ENCODE measurements at places on chromosomes 13 and 19.

DNA sequence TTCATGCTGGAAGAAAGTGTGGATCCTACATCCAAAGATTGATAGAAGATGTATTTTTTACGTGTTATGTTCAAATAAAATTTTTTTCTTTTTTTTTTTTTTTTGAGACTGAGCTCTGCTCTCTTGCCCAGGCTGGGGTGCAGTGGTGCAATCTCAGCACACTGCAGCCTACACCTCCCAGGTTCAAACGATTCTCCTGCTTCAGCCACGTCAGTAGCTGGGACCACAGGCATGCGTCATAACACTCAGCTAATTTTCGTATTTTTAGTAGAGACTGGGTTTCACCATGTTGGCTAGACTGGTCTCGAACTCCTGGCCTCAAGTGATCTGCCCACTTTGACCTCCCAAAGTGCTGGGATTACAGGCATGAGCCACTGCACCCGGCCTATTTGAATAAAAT, 65.7 kb downstream of the KLF12 start:
- peak; percentile 29 for DNase-seq

GRCh38 chr13:35165205-35165604, 223.1 kb downstream of the NBEA start:
- no peak for DNase-seq

GRCh38 chr19:39412867-39413271, 400 bp downstream of the PLEKHG2 start:
- DNase-seq = no peak

DNA sequence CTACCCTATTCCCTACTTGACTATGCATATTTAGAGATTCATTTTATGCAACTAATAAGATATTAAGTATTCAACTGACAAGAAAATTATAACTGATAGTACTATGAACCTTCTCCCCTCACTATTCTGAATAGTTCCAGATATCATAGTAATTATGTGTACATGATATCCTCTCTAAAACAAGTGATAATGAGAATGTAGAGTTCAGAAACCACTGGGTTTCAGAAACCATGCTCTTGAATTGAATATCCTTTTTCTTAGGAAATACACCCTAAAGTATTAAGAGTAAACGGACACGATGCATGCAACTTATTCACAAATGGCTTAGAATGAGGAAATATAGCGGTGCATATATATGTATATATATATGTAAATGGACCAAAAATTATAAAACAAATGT, 160.9 kb downstream of the TBC1D4 start:
- DNase-seq = no peak

- no peak for DNase-seq
Measured at GRCh38 chr13:20405691-20406090, 120.0 kb downstream of the CRYL1 start.

DNA sequence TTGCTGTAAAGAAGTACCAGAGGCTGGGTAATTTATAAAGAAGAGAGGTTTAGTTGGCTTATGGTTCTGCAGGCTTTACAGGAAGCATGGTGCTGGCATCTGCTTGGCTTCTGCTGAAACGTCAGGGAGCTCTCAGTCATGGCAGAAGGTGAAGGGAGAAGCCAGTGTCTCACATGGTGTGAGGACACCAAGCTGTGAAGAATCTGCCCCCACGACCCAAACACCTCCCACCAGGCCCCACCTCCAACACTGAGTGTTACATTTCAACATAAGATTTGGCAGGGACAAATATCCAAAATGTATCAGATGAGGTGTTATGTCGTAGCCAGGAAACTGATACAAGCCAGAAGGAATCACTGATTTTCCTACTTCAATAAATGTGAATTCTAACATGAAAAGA, 136.5 kb downstream of the CYSLTR2 start:
- no peak for DNase-seq

DNA sequence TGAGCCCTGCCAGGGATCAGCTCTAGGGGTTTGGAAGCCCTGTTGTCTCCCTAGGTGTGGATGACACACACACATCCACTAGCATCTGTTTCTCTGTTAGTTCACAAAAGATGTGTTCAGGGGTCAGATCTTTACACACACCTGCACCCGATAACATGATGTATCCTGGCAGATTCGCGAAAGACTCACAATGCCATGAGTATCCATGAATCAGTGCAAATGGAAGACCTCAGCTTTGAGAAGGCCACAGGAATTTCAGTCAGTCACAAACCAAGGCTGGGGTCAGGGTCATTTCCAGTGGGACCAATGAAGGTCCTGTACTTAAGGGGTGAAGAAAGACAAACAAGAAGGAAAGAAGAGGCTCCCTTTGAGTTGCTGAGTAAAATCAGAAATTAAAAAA, 898.2 kb downstream of the UQCRFS1 start:
- no peak for DNase-seq

DNA sequence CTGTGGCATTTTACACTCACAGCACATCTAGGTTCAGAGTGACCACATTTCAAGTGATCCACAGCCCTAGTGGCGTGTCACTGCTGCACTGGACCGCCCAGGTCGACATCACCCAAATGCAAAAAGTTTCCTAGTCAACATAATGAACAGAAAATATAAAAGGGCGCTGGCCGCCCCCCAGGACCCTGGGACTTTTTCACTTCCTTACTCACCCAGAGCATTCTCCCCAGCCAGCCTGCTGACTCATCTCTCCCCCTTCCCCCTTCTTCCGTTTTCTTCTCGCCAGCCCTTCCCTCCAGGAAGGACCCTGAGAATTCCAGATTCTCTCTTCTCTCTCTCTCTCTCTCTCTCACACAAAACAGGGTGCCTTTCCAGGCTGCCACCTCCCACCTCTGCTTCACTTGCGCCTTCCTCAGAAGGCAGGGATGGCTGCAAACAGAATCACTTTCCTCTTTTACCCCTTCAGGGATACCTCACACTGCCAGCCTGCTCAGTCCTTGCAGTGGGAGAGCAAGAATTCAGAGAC, 21.0 kb upstream of the GRWD1 start:
- DNase-seq = no peak

- no peak for DNase-seq
Measured at GRCh38 chr13:43272851-43273250, 249.5 kb downstream of the DNAJC15 start.

DNA sequence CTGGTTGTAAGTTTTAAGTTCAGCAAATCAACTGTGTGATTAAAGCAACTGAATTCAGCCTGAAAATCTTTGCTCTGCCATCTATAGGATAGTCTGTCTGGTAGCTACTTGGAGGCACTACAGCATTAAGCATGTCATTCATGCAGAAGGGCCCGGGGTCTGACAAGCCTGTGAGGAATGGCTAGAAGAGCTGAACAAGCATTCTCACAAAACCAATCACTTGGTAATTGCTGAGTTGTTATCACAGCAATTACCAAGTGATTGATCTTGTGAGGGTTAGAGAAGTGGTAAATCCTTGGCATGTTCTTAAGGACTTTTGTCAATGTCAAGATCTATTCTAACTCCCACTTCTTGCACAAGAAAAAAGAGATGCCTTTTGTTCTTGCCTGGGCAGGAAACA, 356.1 kb downstream of the FGF14 start:
- no peak for DNase-seq

GRCh38 chr19:38617764-38618589, at the start of gene MAP4K1:
TSS of gene MAP4K1 (minus strand) at chr19:38617953. CDS start at chr19:38617895, 58 bp downstream.
- DNase-seq = peak; percentile 59

- DNase-seq = no peak
Measured at GRCh38 chr13:31631746-31632145, 107.6 kb upstream of the RXFP2 start.

DNA sequence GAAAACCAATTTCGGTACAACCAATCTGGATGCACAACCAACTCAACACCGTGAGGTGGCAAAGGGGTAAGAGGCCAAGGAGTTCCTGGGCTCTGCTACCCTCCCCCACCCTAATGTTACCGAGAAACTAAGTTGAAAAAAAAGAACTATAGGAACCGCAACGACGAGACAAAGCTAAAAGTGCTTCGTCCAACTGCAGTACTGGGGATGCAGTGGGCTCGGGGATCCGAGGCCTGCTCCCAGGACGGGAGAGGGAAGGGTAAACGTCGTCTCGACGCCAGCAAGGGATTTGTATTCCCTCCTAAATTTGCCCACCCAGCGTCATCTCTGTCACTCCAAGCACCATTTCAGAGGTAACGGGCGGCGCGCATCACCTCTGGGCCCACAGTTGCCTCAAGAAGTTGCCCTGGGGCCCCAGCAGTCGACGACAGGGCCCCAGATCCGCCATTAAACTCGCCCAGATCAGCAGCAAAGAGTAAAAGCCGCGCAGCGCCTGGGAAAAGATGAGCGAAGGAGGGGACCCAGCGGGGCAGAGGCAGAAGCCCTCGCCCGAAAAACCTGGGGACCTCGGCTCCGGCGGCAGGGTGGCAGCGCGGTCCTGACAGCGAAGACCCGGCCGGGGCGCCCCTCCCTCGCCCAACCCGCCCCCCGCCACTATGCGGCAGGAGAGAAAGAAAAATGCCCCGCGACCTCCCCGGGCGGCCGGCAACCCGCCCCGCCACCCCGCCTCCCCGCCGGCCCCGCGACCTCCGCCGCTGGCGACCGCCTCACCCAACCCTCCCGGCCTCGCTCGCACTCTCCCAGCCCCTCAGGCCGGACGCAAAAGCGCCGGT, 752 bp downstream of the ZMYM5 start:
- DNase-seq = peak; percentile 42

DNA sequence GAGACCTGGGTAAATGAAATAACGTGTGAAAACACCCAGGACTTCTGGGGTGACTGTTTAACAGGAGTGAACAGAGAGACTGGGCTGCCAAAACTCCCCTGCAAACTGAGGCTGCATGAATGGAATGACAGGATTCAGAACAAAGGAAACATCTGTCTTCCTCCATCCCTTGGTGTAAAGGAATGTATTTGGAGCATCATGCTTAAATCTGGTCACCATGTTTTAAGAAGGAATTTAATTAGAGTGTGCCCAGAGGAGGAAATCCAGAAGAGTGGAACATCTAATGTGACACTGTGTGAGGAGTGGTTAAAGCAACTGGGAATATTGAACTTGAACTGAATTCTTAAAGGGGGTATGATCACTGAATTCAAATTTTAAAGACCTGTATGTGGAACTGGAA, 437.2 kb downstream of the LIG4 start:
- no peak for DNase-seq

- DNase-seq = no peak
Measured at GRCh38 chr13:26236296-26236695, 14.2 kb upstream of the RNF6 start.

- DNase-seq = no peak
Measured at GRCh38 chr13:73429701-73430100, 370.9 kb downstream of the KLF5 start.

- no peak for DNase-seq
Measured at GRCh38 chr13:67052550-67053490, 177.3 kb downstream of the PCDH9 start.

DNA sequence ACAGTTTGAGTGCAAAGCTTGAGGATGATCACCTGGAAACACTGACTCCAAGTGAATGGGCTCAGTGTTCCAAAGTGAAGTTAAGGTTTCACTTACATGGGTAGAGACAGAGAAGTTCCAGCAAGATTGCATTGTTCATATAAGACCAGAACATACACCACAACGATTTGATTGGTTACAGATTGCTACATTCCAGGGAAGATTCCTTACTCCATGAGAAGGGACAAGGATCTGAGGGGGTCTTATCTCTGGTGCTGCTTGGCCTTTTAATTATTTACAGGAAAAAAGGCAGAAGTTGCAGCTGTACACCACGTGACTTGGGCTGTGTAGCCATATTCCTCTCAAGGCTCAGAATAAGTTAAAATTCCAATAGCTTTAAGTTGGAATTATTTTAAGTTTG, 12.3 kb downstream of the WDFY2 start:
- DNase-seq = no peak

GRCh38 chr19:56969759-56970178, 129.2 kb upstream of the PEG3 start:
- no peak for DNase-seq

DNA sequence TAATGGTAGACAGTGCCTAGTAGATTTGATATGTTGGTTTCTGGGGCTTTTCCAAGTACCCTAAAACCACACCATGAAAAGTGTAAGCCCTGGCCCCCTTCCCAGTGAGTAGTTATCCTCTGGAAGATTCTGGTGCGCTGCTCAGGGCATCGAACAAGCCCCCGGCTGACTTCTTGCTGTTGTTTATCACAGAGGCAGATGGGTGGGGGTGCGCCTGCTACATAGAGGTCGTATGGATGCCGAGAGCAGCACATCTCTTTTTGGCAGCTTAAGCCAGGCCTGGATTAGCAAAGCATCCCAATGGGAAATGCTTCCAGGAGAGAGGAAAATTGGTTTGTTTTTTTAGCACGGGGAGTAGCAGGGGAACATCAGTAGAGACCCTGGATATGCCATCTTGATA, 26.3 kb upstream of the SPATA13 start:
- DNase-seq = no peak

DNA sequence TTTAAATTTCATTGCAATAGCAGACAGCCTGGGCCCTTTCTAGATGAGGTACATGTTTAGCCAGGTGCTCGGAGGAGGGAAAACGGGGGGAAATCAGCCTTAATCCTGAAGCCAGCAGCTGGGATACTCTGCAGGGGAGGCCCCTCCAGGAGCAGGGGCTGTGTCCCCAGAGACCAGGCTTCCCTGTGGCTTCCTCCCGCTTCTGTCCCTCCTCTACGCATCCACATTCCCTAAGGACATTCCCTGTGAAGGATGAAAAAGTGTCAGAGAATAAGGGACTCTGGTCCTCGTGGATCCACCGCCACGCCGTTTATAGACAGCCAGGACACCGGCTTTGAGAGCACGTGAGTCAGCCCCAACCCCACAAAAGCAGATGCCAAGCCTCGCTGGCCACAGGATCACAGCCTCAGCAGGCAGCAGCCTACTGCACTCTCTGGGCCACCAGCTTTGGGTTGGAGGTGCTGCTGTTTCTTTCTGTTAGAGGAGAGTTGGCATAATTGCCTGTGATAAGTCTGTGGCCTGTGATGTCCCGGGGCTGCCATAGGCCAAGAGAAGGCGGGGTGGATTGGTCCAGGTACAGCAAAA, 36.7 kb upstream of the RANBP3 start:
- DNase-seq = no peak

DNA sequence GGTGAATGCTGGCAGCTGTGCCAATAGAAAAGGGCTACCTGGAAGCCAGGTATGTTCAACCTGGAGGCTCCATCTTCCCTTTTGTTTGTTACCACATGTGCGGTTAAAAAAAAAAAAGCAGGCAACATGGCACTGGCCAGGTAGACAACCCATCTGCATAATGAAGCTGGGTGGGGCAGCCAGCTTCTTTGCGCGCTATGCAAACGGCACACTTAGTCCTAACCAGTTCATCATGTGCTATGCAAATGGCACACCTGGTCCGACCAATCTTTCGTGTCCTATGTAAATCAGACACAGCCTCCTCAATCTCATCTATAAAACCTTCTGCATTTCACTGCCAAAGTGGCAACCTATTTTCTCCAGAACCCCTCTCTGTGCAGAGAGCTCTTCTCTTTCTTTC, 11.3 kb upstream of the IGSF23 start:
- DNase-seq = no peak

GRCh38 chr19:3389876-3390371, 23.5 kb downstream of the NFIC start:
- no peak for DNase-seq

- DNase-seq = peak; percentile 25
Measured at GRCh38 chr13:74136084-74136658, 2.0 kb upstream of the KLF12 start.

GRCh38 chr13:112782429-112783010, 92.7 kb downstream of the ATP11A start:
- no peak for DNase-seq

All from activated CD8-positive, alpha-beta memory T cell treated with anti-CD3 and anti-CD28 coated beads, Interleukin-2, amount 50 U/mL, for 4 hours (primary cell).